CD4-positive, alpha-beta T cell treated with Interleukin-4 for 4 hours (primary cell): ENCODE measurements at places on chromosomes 16 and 17.

GRCh38 chr17:81713004-81713555 is 996 bp downstream of the SLC25A10 start:
- no peak for DNase-seq

GRCh38 chr17:18159551-18160120 is 24.0 kb upstream of the ALKBH5 start:
- DNase-seq: no peak

DNA sequence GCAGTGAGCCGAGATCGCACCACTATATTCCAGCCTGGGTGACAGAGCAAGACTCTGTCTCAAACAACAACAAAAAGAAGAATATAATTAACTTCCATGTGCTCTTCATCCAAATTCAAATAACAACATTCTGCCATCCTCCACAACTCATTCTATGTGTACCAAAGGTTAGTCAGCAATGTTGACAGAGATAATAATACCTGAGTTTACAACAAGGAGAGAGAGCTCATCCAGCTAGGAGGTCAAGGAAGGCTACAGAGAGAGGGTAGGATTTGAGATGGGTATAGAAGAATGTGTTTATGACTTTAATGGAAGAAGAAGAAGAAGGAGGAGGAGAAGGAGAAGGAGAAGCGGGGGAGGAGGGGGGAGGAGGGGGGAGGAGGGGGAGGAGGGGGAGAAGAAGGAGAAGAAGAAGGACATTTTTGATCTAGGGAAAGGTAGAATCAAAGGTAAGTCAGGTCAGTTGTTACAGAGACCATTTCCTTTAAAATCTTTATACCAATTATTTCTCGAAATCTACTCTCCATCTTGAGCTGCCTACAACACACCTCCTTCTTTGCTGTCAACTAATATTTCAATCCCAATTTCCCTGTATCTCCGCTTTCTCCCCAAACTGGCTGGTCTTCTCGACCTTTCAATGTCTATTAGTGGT is 10.1 kb upstream of the HSF5 start:
- DNase-seq: no peak

GRCh38 chr16:23378921-23379320 is 74.1 kb downstream of the COG7 start:
- no peak for DNase-seq

- peak; percentile 77 for DNase-seq
Measured at GRCh38 chr17:8300627-8301242, 5.5 kb upstream of the SLC25A35 start.

- no peak for DNase-seq
Measured at GRCh38 chr17:72175787-72176515, 55.1 kb downstream of the SOX9 start.

- no peak for DNase-seq
Measured at GRCh38 chr16:49158029-49158642, 123.5 kb downstream of the CBLN1 start.

DNA sequence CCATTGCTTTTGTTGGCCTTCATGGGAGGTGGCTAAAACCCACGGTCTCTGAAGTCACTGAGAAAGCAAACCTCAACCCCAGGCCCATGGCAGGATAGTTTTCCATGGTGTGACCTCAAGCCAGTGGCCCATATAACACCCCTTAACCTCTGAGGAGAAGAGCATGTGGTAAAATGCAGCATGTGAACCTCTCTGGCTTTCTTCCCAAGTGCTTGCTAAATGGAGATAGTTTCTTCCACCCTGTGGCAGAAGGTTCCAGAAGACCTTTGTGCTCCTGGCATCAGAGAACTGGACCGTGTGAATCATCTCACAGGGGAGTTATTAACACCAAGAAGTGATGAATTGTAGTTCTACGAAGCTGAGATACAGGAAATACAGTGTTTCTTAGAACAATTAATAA is 47.3 kb downstream of the MYOCD start:
- no peak for DNase-seq

DNA sequence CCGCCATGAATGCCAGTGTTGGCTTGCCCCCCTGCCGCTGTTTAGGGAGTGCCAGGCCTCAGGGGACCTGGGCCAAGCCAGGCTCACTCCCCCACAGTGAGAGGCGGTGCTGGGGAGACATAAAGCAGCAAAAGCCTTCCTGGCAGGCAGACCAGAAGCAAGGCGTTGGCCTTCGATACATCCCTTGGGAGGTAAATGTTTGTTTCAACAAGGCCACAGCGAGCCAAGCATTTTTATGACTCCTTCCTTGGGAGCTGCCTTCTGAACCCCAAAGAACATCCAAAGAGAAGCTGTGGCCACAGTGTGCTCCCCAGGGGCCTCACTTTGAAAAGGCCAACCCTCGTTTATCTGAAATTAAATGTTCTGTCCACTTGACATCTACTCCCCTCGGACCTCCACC is 119.7 kb upstream of the CIBAR2 start:
- no peak for DNase-seq

GRCh38 chr16:53085931-53086421 is 31.2 kb downstream of the CHD9 start:
- DNase-seq: no peak

- DNase-seq: no peak
Measured at GRCh38 chr17:10633738-10634379, 23.2 kb downstream of the MYH3 start.

DNA sequence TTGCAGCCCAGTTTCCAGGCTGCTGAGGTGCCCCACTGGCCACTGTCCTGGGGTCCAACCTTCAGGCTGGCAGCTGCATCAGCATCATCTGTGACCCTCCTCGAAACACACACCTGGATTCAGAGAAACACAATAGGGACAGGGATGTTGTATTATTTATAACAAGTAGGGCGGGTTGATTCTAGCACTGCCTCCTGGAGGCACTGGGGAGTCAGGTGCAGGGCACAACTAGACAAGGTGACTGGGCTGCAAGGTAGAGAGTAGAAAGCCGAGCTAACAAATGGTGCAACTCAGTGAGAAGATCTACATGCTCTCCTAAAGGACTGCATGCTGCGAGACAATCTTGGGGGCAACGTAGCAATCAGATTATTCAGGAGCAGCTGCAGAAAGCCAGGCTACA is 317.3 kb downstream of the SLC39A11 start:
- DNase-seq: no peak

DNA sequence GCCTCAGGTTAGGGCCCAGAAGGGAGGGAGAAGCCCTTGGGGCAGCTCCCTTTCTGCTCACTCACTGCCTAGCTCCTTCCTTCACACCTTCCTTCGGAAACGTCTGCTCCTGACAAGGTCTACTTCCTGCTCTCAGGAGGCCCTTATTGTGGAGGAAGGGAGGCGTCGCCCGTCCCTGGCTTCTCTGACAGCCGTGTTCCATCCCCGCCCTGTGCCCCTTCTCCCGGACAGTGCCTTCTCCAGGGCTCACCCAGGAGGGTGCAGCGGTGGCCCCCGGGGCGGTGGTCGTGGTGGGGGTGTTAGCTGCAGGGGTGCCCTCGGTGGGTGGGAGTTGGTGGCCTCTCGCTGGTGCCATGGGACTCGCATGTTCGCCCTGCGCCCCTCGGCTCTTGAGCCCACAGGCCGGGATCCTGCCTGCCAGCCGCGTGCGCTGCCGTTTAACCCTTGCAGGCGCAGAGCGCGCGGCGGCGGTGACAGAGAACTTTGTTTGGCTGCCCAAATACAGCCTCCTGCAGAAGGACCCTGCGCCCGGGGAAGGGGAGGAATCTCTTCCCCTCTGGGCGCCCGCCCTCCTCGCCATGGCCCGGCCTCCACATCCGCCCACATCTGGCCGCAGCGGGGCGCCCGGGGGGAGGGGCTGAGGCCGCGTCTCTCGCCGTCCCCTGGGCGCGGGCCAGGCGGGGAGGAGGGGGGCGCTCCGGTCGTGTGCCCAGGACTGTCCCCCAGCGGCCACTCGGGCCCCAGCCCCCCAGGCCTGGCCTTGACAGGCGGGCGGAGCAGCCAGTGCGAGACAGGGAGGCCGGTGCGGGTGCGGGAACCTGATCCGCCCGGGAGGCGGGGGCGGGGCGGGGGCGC is 231.9 kb downstream of the SEC14L1 start:
- peak; percentile 51 for DNase-seq

GRCh38 chr17:33704856-33705255 is 411.8 kb upstream of the ASIC2 start:
- no peak for DNase-seq

DNA sequence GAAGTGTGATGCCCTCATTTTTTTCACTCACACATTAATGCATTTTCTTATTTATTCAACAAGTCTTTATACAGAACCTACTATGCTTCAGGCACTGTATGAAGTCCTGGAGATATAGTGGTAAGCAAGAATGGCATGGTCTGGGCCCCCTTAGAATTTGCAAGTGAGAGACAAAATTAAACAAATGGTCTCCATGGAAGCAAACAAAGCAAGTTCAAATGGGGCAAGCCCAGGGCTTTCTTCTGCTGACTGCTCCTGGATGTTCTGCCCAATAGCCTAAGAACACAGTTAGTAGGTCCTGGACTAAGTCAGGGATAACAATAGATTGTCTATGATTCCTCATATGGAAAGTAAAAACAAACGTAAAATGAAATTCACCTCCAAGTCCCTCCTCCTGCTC is 31.3 kb upstream of the DDX52 start:
- no peak for DNase-seq
